Smooth muscle cell of the brain vasculature (primary cell): ENCODE measurements at places on chromosomes 12 and 14.
A peak's percentile ranks its signal among the peaks of the same experiment; 100 is the strongest.

DNA sequence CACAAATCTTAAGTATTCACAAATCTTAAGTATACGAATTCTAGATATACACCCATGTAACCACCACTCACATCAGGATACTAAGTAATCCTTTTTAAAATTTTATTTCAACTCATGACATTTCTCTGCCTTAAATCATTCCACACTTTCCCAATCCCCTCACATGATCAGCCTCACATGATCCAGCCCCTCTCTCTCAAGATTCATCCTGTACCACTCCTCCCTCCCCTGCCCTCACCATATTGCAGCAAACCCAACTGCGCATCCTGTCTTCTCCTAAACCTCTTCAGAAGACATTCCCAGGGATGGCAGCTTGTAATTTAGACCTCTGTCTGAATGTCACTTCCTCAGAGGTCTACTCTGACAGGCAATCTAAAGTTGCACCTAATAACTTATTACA is 1.7 kb upstream of the EIF4B start:
- no peak for DNase-seq

DNA sequence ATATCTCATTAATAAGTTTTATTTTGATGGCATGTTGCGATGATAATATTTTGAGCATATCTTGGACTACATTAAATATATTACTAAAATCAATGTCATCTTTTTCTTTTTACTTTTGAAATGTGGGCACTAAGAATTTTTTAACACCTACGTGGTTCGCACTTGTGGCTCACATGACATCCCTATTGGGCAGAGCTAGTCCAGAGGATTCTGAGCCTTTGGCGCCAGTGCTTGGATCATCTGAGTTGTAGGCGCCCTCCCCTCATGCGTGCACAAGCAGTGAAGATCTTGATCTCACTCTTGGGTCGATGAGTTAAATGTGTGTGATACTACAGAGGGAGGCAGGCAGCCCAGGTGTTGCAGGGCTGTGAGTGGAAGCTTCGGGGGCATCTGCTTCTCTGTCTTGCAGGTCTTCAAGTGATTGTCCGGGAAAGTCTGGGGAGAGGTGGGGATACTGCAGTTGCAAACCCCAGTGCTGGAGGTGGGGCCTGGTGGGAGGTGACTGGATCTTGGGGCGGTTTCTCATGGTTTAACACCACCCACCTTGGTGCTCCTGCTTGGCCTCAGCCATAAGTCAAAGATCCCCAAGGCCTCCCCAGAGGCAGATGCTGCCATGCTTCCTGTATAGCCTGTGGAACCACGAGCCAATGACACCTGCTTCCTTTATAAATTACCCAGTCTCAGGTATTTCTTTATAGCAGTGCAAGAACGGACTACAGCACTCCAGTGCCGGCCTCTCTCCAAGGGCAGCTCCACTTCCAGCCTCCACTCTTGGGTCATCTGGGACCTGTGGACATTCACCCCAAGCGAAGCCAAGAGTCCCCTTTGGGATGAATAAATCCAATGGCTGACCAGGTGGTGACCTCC is 46.1 kb upstream of the PPP2R5C start:
- no peak for DNase-seq

GRCh38 chr14:22390824-22391461 is 198.1 kb downstream of the DAD1 start:
- no peak for DNase-seq

- no peak for DNase-seq
These were observed 14.6 kb downstream of the CAPS2 start for GRCh38 chr12:75315518-75315917.

GRCh38 chr14:94561656-94562010 is 391 bp downstream of the SERPINA4 start:
- DNase-seq = no peak

DNA sequence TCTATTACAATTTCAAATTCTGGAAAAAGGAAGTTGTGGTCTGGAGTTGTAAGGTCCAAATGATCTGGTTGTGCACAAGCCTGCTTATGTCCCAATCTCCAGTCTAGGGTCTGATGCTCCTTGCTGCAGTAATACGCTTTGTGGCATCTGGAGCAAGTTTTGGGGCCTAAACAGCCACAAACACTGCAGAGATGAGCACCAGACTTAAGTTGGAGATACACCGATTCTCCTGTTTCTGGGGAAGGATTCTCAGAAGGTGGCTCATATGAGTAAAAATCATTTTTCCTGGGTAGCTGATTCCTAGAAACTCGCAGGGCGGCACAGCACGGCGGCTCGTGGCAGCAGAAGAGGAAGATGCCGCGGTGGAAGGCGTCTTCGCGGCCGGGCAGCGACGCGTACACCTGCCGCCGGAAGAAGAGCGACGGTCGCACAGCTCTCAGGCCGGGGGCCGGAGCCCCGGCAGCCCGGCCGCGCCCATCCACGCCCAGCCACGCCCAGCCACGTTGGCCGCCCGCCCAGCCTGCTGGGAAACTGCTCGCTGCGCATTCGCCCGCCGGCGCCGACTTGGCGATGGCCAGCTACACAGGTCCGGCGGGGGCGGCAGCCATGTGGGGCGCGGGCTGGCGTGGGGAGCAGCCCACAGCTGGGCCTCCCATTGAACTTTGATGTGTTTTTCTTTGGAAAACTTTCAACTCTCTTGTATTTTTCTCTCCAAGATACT is 129.0 kb downstream of the ASCL4 start:
- DNase-seq = no peak

DNA sequence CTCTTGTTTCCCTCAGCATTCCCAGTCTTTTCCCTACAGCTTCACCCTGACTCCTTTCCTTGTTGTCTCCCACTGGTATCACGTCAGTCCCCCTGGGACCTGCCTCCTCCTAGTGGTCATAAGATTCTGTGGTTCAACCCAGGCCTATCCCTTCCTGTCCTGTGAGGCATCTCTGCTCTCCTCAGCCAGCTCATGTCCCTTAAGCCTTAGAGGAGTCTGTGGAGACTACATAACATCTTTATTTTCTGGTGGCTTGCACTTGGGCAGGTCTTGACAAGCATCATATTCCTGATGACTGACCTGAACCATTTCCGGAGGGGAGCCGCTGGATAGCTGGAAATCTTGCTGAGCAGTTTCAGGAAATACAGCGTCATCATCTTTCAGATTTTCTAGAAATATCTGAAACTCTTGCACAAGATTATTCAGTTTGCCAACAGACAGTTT is 688 bp downstream of the C12orf71 start:
- DNase-seq = no peak

DNA sequence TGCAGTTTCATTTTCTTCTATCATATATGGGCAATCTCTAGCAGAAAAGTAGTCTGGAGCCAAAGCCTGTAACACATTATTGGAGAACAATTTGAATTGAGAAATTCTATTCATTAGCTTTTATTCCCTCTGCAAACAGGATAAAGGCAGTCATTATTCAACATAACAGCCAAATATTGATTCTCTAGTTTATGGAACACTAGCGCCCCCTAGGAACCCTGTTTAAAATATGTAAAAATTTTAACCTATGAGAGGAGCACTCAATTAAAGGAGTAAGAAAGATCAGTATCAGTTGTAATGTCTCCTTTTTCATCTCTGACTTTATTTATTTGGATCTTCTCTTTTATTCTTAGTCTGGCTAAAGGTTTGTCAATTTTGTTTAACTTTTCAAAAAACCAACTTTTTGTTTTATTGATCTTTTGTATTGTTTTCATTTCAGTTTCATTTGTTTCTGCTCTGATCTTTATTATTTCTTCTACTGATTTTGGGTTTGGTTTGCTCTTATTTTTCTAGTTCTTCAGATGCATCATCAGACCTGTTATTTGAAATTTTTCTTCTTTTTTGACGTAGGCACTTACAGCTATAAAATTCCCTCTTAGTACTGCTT is 4.8 kb upstream of the LMNTD1 start:
- DNase-seq = peak; percentile 21

DNA sequence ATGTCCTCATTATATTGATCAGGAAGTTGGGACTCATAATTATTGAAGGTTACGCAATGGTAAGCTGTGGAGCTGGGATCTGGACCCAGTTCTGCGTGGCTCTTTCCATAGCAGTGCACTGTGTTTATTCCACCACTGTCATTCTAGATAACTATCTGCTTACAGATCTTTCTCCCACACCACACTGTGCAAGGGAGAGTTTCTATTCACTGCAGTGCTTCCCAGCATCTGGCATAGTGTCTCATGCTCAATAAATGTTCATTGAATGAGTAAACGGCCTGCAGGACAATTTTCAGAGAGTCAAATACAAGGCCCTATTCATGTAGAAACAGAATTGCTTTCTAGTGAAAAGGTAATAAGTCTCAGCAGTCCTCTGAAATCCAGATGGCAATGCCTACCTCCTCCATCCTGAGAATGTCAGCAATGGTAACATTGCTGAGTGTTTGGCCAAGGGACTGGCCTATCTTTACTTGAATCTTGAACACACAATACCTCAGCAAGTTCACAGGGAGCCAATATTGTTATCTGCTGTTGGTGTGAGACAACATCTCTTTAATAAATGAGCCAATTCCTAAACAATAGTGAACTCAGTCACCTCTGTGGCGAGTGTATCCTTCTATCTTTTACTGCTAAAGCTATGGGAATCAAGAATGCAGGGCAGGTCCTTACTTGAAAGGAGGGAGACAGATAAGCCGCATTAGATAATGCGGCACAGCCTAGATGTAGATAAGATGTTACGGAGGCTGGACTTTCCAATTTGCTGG is 332.4 kb upstream of the PRICKLE1 start:
- DNase-seq = no peak

DNA sequence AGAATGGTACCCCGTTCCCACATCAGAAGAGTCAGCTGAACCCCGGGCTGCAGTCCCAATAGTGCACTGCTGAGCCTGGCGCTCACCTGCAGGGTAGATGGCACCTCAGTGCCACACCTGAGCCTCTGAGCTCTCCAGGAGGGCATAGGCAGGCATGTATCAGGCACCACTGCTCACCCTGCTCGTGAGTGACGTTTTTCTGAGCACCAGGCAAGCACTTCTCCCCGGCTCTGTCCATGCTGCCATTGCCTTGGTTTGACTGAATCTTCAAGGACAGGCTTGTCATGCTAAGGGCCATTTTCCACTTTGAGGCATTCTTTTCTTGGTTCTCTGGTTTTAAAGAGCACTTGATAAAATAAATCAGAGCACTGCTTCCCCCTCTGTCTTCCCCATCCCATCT is 161.6 kb upstream of the PRMT8 start:
- DNase-seq = no peak

DNA sequence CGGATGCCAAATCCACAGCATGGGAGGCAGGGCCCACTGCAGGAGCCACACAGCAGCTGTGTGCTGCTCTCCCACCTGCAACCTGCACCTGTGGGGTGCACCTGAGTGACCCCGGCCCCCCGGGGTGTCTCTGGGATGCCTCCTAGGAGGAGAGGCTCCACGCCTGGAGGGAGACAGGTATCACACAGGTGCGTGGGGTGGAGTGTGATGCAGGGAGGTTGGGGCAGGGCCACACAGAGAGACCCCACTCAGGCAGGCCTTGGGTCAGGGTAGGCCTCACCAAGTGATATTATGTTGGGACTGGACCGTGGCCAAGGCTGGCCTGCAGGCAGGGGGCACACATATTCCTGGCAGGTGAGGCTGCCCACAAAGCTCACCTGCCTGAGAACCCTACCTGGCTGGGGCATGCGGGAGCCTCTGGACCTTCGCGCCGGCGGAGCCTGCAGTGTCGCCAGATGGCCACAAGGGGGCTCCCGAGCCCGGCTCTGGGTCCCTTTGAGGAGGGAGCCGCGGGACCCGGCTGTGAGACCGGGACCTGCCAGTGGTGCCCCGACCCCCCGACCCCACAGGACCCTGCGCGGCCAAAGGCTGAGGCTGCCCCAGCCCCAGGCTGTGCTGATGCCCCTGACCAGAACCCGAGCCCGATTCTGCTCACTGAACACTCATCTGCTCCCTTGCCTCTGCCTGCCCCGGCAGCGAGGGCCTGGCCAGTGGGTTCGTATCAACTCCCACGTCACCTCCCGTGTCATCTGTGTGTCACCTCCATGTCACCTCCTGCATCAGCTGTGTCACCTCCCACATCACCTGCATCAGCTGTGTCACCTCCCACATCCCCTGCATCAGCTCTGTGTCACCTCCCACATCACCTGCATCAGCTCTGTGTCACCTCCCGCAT is 11.4 kb downstream of the TMEM121 start:
- no peak for DNase-seq

- DNase-seq = no peak
These were observed 27.7 kb downstream of the JKAMP start for GRCh38 chr14:59511916-59512575.

- no peak for DNase-seq
These were observed 132.8 kb downstream of the RMST start for GRCh38 chr12:97595426-97595831.

- no peak for DNase-seq
These were observed 321.6 kb downstream of the BCL11B start for GRCh38 chr14:98950353-98950895.

DNA sequence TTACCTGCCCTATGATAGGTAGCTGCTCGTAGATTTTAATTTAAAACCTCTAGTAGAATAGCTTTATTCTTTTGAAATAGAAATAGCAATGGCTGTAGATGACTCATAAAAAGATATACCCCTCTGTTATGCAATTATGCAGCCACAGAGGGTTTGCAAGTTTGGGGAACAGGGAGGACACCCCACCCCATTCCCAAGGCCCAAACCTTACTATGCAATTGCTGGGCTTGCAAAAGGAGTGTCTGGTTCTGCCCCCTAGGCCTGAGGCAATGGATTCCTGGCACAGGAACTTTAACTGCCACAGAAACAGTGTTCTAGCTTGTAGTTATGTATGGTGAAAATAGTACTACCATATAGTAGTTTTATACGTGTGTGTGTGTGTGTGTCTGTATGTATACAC is 403.3 kb downstream of the ADAMTS20 start:
- no peak for DNase-seq

- DNase-seq = no peak
These were observed 73.5 kb downstream of the CDK17 start for GRCh38 chr12:96326628-96327227.

DNA sequence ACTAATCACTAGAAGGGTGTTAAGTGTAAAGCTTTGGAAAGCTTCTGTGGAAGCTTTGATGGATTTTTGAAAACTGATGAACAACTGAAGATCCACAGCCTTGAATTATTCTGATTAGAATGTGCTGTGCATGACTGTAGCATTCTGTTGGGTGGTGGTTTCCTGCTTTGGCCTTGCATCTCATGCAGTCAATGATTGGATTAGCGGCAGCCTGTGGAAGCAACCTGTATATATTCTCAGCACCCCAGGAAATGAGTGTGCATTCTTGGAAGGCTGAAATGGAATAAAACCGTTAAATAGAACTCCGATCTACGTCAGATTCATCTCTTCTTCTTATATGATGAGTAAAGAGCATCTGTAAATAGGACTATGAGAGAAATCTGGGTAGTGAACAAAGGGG is 120.2 kb downstream of the SLC16A7 start:
- DNase-seq = no peak

GRCh38 chr14:99007795-99008194 is 264.2 kb downstream of the BCL11B start:
- DNase-seq = no peak

GRCh38 chr12:121048442-121048841 is 9.4 kb upstream of the OASL start:
- DNase-seq = no peak

DNA sequence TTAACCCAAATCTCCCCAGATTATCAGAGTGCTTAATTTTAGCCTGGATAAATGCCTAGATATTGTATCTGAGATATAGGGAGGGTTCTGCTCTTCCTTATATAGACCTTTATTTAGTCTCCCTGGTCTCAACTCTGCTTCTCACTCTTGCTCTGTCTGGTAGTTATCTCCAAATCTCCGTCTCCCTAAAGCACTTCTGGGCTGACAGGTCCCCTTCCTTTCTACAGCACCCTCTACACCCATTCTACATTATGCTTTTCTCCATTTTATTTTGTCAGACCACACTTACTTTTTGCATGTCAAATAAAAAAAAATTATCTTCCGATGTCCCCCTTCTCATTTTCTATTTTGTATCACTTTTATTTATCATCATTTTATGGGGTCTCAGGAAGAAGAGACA is 2.0 kb upstream of the ERC1 start:
- no peak for DNase-seq
